COR-L47 (cell line): ENCODE measurements at places on chromosomes 2 and 18.

DNA sequence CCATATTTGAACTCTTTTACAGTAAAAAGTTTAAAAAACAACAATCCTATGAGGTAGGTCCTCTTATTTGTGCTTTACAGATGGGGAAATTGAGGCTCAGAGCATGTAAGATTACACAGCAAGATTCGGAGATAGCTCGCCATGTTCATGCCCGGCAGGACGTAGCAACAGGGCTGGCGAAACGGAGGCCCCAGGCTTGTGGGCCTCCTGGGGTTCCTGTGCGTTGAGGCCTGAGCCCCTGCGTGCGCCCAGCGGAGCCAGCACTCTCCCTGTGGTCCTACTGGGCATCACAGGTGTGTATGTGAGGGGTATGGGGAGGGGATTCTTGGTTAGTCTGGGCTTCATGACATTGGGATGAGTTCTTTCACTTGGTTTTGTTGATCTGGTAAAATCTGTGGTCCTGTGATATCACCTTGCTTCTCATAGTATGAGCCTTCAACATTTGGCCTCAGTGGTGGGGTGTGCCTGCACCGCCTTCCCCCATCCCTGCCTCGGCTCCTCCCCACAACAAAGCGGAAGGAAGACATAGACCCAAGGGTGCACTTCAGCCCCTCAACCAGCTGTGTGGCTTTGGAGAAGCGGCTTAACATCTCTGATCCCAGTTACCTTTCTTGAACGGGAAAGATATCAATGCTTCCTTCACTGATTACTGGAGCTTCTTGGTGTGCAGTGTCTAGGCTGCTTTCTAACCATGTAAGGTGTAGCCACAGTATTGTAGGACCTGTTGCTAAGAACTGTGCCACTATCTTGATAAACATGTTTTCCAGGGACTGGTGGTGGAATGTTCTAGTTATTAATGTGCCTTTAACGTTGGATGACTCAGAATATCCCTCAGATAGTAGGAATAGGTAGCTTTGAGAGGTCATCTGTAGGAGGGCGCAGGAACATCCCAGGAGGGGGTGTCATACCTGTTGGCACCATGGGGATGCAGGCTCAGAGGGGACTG, 37.2 kb downstream of the HPCAL1 start:
- no peak for DNase-seq

DNA sequence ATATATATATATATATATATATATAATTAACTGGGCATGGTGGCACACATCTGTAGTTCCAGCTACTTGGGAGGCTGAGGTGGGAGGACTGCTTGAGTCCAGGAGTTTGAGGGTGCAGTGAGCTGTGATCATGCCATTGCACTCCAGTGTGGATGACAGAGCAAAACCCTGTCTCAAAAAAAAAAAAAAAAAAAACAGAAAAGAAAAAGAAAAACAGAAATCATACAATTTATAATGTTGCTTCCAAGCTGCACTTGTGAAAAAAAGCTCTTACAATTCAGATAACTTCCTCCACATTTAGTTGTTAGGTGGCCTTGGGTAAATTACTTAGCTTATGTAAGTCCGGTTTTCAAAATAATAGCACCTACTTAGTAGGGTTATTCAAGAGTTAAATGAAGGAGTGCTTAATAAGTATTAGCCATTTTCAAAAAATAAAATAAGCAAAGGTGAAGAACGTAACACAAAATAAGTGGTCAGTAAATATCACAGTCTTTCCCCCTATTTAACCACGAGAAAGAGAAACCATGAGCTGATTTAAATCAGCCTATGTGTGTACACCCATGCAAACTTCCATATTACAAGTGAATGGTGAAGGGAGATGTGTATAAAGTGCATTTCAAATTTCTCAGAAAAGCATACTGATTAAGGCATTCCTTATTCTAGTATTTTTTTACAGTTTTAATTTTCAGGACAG, 2.3 kb downstream of the WIPF1 start:
- no peak for DNase-seq

DNA sequence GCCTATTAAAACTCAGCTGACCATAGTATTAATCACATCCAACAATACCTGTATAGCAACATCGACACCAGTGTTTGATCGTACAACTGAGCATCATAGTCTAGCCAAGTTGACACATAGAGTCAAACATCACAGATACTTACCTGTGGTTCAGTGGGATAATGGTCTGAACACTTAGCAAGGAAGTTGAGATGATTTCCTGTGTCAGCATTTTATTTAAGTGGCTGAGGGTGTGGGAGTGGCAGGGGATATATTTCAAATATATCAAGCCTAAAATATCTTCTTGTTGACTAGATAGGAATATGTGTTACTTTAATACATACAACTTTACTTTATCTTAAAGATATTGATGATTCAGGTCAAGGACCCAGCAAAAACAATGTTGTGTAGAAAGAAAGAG, 1038.6 kb downstream of the TSN start:
- DNase-seq, result no peak

DNA sequence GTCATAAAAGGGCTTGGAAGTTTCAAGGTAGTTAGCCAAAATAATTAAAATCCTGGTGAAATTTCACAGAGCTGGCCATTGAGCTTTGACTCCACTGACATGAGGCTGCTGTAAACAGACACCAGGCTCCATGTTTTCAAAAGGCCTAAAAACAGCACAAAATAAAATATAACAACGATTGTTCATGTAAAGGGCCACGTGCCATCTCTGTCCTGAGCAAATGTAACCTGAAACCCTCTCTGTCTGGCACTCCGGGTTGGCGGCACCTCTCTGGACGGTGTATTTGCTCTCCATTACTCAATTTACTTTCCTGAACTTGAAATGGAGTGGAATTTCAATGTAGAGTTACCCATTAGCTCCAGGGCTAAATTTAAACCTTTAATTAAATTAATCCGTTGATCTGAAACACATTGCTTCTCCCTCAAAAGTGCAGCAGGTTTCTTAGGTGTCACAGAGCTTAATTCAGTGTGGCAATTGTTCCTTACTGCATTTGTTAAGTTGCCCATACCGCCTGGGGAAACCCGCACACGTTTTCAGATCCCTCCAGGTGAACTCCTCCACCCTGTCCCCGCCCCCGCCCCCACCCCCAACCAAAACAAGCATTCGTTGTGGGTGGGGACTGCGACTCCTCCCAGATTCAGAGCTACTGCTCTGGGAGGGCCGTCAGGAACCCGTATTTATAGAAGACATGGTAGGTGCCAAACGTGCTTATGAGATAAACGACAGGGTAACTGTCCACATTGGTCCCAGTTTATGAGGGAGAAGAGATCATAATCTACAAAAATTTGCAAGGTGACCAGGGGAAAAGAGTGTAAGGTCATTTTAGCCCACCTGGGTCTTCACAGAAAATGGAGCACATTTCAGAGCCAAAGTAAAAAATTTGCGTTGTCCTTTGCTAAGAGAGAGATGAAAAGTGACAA, 1.2 kb upstream of the CABLES1 start:
- peak; percentile 94 for DNase-seq

DNA sequence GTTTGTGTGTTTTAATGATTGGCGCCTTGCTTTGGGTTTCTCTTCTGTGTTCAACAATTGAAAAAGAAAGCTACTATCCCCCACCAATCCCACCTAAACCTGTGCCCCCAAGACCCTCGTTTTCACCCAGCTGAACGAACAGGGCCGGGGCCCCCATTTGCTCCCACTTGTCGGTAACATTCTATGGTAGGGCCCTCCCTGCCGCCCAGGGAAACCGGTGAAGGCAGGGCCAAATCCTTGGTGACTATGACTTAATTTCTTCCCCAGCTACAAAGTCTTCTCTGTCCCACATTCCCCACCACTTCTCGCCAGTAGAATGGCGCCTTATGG, 598 bp upstream of the SNRNP200 start:
- DNase-seq, result no peak

GRCh38 chr2:48600204-48600813, 17.3 kb upstream of the GTF2A1L start:
- DNase-seq, result peak; percentile 10

DNA sequence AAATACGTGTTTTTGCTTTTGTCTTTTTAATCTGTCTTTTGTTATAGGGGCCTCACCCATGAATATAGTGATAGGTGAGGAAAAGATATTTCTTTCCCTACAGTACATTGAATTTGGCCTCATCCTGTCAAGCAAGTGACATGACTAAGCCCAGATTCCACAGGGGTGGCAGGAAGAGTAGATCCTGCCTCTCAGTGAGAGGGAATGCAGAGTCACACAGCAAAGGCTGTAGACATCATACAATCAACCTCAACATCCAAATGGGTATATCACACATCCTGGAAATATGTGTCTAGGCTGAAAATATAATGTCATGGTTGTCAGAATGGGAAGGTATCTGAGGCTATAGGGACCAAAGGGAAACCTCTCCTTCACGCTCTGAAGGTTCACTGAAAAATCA, 269.6 kb downstream of the CDH20 start:
- DNase-seq, result no peak

- DNase-seq, result no peak
Observed at GRCh38 chr2:28665041-28665704, 86.5 kb upstream of the PPP1CB start.

GRCh38 chr2:30694286-30695055, 112.8 kb downstream of the CAPN13 start:
- DNase-seq, result peak; percentile 31

- no peak for DNase-seq
Observed at GRCh38 chr18:8865934-8866333, 160.6 kb downstream of the MTCL1 start.

GRCh38 chr2:130251535-130251872, 53.3 kb upstream of the TUBA3E start:
- DNase-seq, result no peak

DNA sequence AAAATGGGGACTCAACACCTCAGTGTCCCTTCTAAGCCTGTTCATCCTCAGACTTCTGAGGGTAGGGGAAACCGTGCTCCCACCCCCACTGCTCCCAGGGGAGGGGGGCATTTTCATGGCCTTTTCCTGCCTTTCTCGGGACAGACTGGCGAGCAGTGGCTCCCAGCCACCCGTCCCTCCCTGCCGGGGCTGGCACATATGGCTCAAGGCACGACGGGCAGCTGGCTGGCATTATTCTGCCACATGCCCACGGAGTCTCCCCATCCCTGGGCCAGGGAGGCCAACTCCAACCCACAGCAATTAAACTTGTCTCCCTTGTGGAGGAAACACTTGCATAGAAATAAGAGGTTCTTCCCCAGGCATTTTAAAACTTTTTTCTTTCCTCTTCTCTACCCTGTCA, 148.5 kb upstream of the CBLN2 start:
- peak; percentile 23 for DNase-seq

DNA sequence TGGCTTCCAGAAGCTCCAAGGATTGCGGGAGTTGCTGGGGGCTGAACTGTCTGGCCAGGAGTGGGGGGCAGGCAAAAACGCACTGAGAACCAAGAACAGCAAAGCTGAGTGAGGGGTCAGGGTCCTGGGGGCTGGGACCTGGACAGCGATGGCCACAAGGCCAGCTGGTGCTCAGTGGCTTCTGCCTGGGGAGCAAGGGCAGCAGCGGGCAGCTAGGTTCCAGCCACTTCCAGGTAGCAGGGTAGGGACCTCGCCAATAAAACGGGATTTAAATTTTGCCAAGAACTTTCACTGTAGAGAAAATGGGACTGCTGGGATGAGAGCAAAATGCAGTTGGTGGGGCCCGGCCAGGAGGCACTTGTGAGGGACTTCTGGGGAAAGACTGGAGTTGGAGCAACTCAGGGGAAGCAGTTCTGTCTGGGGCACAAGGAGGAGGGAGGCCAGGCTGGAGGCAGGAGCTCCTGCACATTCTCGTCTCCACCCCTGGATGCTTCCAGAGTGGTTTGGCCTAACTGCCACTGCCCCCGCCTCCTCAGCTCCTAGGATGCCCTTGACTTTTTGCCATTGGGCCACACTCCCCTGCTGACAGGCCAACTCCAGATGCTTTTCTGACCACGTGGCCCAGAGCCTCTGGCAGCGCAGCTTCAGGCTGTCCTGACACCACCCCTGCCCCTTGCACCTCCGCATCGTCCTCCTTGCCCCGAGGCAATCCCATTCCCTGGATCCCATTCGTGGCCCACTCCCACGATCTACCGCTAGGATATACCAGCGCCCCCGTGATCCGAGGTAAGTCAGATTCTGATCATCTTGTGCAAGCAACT, 5.5 kb upstream of the CCDC74A start:
- no peak for DNase-seq

DNA sequence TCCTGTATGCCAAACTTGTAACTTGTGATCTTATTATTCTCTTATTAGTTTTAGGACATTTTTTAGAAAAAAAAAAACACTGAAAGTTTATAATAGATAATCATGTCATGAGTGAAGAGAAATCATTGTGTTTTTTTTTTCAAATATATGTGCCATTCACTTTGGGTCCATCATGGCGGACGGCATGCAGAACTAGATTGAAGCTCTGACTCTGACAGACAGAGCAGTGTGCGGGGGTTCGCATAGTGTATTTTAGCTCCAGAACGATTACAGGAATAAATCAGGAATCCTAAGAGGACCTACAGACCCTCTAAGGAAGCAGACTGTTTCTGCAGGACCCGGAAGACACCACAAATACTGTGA, 484.4 kb upstream of the REG3G start:
- DNase-seq, result no peak

DNA sequence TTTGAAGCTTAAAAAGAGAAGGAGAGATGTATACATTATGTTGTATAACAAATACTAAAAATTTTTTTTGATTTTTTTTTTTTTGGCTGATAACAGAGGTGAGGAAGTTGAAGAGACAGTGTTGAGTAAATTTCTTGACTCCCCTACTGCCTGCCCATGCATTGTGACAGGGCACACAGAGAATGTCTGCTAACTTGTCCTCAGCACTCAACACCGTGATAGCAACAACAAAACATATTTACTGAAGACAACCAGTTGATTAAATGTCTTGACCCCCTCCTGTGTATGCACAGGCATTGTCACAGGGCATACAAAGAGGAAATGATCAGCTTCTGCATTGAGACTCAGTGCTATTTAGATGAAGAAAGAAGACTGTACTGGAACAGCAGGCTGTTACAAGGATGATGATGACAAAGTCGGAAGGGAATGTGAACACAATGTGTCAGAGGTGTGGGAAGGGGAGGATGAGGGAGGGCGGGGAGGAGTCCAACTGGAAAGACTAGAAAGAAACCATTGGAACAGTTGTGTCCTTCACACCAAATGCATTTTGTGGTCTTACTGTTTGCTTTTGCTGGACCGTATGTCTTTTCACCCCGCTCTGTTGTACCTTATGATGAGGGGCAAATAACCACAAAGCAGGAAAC, 89.5 kb downstream of the CERS6 start:
- DNase-seq, result peak; percentile 9

- peak; percentile 42 for DNase-seq
Observed at GRCh38 chr2:85066874-85067351, 66.3 kb upstream of the TCF7L1 start.

DNA sequence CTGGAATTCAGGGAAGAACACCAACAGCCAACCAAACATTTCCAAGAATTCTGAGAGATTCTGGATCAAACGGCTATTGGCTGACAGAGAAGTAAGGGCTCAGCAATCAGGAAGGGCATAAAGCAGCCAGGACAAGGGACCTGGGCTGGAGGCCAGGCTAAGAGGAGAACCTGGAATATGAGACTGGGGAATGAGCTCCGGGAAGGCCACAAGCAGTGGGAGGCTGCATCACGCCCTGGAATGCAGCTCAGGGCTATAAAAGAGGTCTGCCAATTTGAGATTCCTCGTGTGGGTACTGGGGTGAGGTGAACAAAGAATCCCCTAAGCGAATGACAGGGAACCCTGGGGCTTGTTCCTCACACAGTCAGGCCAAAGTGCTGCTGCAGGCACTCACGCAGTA, 60.4 kb downstream of the ANO7 start:
- no peak for DNase-seq
